ENCODE measurements at places on chromosomes 3 and 15.
A peak's percentile ranks its signal among the peaks of the same experiment; 100 is the strongest.

GRCh38 chr3:107045791-107046190 is 331.4 kb upstream of the CCDC54 start:
- DNase-seq: no peak

DNA sequence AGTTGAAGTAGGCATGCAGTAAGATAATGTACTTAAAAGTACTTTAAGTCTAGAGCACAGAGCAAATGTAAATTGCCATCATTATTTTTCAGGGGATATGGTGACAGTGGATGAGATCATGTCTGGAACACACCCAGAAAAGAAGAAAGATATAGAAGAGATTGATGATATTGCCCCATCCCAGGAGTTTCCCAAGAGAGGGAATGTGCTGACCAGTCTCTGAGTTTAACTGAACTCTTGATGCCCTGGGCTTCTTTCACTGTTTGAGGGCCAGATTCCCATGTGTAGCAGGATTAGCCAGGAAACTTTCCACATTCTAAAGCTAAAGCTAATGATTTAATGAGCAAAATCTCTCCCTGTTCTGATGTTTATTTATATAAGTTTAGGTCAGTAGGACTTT is 366.8 kb upstream of the UMPS start:
- peak; percentile 58 for DNase-seq

GRCh38 chr3:189096092-189096491 is 75.7 kb upstream of the TPRG1 start:
- no peak for DNase-seq

DNA sequence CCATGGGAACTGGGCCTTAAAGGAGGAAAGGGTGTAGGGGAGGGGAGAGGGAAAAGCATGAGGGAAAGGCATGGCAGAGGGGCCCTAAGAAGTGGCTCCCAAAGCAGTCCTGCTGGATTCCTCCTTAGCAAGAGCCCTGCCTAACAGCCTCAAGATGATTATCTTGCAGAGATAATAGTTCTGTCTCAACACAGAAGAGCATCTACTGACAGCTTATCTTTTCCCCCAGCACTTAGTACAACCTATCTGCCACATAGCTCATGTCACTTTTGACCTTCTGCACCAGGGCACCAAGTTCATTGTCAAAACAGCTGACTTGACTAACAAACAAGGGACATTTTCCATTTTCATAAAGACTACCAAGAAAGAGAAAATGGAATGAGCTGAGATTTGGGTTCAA is 86.3 kb downstream of the ANP32A start:
- no peak for DNase-seq

GRCh38 chr3:105662306-105662705 is 206.5 kb downstream of the CBLB start:
- DNase-seq: peak; percentile 23

DNA sequence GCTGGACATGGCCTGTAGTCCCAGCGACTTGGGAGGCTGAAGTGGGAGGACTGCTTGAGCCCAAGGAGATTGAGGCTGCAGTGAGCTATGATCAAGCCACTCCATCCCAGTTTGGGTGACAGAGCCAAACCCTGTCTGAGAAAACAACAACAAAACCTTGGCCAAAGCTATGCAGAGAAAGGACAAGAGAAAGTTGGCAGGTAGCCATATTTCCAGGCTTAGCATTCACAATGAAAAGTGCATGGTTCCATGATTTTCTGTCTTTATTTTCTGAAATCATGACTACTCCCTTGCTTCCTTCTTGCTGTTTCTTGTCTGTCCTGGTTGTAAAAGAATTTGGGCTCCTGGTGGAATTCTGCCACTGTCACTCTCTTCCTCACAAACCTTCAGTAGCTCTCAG is 284.6 kb upstream of the C2CD4B start:
- DNase-seq: no peak

DNA sequence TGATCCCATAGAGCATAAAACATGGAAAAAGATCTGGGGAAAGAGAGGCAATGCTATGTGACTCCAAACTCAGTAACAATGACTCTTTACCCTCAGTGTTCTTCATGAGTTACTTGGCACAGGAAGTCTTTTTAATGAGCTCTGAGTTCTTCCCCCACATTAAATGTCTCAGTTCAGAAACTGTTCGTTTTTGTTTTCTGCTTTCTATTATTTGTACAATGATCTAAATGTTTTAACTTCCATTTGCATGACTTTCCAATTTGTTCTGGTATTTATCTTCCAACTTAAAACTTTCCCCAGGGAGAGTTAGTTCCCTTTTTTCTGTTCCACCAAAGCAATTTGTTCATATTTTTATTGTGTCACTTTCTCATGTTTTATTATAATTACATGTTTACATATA is 177.0 kb upstream of the ZBTB20 start:
- no peak for DNase-seq

DNA sequence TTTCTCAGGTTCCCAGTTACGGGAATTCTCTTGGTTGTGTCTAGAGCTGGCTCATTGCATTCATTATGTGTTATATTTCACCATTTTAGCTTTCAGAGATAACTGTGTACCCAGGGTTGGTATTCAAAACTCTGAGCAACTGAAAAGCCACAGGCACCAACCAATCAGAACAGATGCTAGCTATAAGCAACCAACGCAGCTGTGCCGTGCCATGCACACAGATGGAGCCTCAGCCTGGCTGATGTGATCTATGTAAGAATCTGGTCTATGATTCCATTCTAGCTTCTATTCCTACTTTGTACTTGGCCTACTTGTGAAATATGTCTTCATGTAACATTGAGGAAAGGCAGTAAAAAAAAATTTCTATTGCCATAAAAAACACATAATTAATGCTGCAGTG is 95.0 kb upstream of the CCDC80 start:
- DNase-seq: no peak

GRCh38 chr3:2976796-2977195 is 133.4 kb downstream of the IL5RA start:
- DNase-seq: no peak

- no peak for DNase-seq
Measured at GRCh38 chr15:81088470-81089013, 45.5 kb upstream of the CFAP161 start.

- no peak for DNase-seq
Measured at GRCh38 chr3:182007441-182007840, 295.7 kb downstream of the SOX2 start.

DNA sequence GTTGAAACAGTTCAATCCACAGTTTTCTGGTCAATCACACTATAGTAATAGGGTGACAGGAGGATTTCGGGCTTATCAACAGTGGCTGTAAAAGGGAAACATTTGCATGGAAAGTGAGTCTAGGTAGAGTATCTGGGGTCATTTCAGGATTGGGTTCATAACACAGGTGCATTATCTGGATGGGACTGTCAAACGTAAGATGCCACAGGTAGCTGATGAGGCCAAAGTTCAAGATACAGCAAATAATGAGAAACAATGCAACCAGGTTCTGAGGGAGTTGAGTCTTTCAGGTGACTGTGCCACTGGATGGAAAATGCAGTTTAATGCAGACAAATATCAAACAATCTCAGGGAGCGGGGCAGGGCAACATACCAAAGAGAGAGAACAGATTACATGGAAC is 62.2 kb downstream of the WDR76 start:
- no peak for DNase-seq

DNA sequence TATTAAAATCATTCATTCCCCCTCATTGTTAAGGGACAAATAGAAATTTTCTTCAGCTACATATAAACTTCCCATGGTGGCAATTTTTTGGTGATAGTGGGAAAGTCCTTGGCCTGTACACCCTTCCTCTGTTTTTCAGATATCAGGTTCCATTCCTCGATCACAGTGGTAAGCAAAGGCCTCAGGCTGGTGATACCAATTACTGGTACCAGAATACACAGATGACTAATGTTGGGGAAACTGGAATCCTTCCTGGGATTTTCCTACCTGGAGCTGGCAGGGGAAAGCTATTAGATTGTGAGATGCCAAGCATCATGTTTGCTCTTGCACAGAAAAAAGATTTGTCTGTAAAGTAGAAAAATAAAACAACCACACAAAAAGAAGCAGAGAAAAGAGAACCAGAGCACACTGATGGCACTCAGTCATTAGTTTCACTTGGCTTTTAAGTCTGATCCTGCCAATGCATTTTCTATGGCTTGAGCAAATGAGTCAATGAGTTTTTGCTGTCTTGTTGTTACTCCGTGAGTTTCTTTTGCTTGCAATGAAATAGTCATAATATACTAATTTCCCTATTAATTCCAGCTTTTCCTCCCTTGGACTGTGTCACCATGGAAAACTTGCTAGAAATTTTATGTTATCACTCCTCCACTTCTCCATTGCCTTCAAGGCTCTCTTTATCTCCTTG is 795.0 kb downstream of the ROBO1 start:
- DNase-seq: no peak

Data from choroid plexus epithelial cell (primary cell).